Vagina (tissue), 2 donors: ENCODE measurements at places on chromosomes 16 and 17.

DNA sequence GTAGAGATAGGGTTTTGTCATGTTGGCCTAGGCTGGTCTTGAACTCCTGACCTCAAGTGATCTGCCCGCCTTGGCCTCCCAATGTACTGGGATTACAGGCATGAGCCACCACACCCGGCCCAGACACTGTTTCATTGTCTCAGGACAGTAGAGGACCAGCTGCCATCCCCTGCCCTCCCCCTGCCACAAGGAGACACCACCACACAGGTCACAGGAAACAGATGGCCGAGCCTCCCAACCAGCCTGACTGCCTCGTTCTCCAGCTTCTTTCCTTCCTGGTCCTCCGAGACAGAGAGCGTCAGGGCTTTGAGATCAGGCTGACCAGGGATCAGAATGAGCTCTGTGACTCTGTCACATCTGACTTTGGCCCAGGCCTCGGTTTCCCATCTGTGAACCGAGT is 20.8 kb upstream of the RNPS1 start:
- no peak for DNase-seq

- no peak for DNase-seq
Measured at GRCh38 chr17:37820995-37821713, 76.3 kb upstream of the HNF1B start.

DNA sequence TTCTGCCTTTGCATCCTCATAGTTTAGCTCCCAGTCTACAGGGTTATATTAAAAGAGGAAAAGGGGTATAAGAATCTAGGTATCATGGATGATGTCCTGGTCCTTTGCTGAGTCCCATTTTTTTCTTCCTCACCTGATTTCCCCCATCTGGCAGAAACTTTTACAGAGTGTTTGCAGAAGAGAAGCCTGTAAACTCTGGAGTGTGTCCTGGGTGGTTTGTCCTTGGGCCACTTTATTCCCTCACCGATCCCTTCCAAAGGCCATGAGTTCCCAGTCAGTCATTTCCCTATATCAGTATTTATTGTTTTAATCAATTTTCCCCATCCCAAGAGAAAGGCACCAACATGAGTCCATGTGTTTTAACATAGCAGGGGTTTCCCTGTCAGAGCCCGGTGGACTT is 638.2 kb downstream of the WWOX start:
- no peak for DNase-seq

- no peak for DNase-seq
Measured at GRCh38 chr16:883340-883739, 82.8 kb upstream of the GNG13 start.
